Activated CD4-positive, alpha-beta T cell treated with anti-CD3 and anti-CD28 coated beads for 36 hours (primary cell): ENCODE measurements at places on chromosomes 5 and 9.
A peak's percentile ranks its signal among the peaks of the same experiment; 100 is the strongest.

- DNase-seq, result no peak
Measured at GRCh38 chr9:113492343-113493202, 29.0 kb downstream of the RGS3 start.

GRCh38 chr5:146656703-146657102 is 140.7 kb upstream of the GPR151 start:
- DNase-seq, result no peak

DNA sequence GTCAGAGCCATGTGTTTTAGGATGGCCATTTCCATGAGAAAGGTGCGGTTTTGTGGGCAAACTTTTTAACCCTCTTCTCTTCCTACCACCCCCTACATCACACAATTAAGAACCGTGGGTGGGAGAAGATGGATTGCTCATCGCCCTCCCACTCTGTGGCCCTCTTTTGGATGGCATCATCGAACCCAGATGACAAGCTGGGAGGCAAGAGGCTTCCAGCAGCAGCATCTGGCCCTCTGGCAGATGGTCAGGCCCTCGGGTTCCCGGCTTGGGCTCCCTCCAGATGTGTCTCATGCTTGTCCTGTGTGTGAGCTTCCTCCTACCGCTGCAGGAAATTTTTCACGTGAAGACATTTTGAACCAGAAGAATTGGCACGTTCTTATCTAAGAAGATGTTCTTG is 199.9 kb downstream of the EBF1 start:
- no peak for DNase-seq

DNA sequence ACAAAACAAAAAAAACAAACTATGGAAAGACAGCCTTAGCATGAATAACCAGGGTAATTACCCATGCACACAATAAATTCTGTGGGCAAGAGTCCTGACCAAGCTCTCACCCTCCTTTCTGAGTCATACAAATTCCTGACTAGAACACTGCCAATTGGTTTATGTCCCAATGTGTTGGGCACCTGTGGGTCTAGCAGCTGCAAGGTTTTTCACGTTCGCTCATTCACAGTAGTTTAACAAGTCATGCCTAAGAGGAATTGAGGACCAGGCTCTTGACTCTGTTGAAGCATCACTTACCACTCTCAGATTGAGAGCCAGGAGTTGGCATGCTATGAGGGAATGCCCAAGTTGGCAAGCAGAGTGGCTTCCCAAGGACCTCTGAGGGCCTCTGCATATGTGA is 205.5 kb upstream of the SLC24A2 start:
- no peak for DNase-seq

DNA sequence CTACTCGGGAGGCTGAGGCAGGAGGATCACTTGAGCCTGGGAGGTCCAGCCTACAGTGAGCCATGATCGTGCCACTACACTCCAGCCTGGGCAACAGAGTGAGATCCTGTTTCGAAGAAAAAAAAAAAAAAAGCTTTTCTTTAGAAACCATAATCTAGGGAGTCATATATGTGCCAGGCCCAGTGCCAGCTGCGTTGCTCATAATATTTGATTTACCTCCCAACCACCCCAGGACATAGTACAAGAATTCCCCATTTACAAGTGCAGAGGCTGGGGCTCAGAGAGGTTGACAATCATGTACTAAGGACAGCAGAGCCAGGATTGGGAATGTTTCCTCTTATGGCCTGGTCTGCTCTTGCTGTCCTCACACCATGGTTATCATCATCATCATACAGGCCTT is 25.1 kb upstream of the TRIM14 start:
- no peak for DNase-seq

- no peak for DNase-seq
Measured at GRCh38 chr5:78895616-78896015, 89.5 kb downstream of the ARSB start.

DNA sequence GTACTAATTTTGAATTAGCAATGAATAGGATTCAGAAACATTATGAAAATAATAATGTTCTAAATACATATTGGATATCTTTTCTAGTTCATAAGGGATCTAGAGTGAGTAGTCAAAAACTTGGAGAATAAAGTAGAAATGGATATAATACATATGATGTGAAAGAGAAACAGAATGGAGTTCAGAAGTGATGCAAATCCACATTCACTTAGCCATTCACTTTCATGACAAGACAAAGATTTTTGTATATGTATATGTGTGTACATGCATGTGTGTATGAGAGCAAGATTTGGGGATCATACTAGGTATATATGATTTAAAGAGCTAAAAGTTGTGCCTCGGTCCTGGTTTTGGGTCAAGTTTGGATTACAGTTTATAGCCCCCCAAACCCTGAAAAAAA is 34.1 kb downstream of the TMEM252 start:
- DNase-seq, result no peak

DNA sequence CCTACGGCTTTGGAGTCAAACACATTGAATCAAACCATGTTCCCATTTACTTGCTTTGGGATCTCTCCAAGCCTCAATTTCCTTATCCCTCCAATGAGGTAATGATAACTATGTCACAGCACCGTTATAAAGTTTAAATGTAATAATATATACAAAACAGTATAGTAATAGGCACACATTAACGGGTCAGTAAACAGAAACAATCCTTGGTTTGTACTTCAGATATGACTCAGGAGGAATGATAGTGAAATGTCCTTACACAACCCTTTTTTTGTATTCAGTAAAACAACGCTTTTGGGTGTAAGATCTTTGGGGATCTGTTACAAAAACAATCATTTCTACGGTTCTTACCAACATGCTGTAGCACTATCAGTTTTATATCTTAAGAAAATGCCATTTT is 178.5 kb upstream of the GNA14 start:
- no peak for DNase-seq

DNA sequence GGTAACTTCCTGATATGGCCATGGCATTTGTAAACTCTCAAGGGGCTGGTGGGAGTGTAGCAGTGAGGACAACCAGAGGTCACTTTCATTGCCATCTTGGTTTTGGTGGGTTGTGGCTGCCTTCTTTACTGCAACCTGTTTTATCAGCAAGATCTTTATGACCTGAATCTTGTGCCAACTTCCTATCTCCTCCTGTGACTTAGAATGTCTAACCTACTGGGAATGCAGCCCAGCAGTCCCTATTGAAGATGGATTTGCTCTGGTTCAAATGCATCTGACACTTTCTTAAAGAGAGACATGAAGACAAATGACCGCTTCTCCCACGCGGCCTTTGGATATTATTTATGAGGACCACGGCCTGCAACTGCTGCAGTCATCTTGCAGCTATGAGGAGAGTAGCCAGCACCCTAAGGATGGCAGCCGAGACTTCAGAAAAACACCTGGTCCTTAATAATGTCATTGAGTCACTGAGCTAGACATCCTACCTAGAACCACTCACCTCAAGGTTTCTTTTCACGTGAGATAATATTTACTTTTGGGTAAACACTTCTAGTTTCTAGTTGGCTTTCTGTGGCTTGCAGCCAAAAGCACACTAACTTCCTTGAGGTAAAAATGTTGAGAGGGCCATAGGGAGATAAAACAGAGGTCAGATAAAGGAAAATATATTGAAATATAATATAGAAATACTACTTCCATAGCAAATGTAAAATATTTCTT is 28.2 kb downstream of the CETN3 start:
- no peak for DNase-seq

DNA sequence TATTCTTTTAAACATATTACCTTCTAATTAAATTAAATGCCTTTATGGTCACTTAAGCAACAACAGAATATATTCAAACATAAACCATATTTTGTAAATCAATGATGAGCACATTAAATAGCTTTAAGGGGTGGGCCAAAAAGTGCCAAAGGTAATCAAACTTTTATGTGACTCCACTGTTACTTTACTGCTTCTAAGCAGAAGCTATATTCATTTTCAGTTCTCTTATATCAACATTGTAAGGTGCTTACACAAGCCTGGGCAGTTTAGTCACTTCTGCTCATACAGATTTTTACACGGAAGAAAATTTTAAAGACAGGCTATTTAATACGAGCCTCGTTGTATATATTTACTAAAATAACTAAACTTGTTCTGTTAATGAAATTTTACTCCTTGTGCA is 29.9 kb downstream of the RFX3 start:
- DNase-seq, result no peak

GRCh38 chr5:79712741-79713140 is 23.1 kb downstream of the CMYA5 start:
- DNase-seq, result no peak

DNA sequence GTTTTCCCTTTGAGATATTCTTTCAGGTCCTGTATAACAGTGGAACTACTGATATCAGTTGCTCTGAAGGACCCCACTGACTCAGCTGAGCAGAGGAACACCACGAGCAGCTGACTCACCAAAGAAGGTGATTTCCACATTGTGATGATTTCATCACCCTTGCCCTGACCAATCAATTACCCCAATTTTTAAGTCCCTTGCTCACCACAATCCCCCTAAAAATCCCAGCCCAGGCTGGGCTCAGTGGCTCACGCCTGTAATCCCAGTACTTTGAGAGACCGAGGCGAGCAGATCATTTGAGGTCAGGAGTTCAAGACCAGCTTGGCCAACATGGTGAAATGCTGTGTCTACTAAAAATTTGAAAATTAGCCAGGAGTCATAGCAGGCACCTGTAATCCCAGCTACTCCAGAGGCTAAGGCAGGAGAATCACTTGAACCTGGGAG is 125.3 kb upstream of the ABCA1 start:
- peak; percentile 85 for DNase-seq

DNA sequence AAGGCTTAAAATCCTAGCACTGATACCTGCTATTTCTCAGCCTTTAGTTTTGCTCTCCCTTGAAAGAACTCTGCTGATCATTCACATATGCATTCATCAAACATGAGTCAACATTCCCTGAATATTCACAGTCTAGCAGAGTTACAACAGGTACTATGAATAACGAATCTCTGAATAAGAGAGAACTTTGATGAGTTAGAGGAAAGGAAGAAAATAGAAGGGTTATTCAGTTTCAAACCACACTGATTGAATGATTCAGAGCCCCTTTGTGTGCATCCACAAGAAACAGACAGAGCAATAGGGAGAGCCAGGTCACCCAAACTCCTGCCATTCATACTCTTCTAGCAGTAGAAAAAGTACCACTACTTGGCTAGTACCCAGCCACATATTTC is 36.0 kb downstream of the FOXD1 start:
- no peak for DNase-seq

- DNase-seq, result no peak
Measured at GRCh38 chr5:149793256-149793550, 63.1 kb downstream of the PPARGC1B start.

DNA sequence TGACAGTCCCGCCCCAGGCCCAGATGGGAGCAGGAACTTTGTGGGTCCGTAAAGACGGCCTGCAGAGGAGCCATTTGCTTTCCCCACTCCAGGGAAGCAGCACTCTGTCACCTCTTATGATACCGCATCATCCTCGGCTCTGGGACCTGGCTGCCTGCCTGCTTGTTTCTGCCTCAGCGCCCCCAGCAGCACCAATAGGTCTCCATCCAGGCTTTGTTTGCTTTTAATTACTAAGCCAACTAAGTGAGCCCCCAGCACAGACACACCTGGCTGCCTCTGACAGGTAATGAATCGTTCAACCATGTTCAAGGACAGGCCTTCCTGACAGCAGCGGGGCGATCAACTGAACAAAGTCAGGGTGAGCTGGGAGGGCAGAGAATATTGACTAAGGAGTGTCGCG is 141.4 kb downstream of the C5orf15 start:
- no peak for DNase-seq

GRCh38 chr5:36666274-36666673 is 59.9 kb downstream of the SLC1A3 start:
- DNase-seq, result no peak

- no peak for DNase-seq
Measured at GRCh38 chr5:40960037-40960436, 50.7 kb downstream of the C7 start.

DNA sequence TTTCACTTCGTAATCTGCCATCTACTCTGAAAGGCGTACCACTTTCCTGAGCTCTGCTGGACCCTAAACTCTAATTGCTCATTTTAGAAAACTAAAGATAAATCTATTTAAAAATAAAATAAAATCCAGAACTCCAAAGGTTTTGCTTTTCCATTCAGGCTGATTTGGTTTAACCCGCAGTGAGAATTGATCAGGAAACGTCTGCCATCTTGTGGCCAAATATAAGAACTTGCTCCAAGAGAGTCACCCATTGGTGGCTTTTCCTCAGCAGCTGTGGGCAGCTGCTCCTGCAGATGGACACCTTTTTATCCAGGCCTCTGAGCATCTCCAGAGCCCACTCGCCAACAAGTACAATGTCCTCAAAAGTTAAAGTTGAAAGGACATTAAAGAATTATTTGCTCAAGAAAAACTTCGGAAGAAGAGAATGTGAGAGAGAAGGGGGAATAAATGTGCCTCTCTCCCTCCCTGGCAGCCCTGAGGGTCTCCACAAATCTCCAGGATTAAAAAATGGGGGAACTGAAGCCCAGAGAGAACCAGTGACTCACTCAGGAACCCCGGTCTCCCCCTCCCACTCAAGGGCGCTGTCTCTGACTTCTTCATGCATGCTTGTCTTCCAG is 4.1 kb downstream of the SAXO1 start:
- peak; percentile 50 for DNase-seq

DNA sequence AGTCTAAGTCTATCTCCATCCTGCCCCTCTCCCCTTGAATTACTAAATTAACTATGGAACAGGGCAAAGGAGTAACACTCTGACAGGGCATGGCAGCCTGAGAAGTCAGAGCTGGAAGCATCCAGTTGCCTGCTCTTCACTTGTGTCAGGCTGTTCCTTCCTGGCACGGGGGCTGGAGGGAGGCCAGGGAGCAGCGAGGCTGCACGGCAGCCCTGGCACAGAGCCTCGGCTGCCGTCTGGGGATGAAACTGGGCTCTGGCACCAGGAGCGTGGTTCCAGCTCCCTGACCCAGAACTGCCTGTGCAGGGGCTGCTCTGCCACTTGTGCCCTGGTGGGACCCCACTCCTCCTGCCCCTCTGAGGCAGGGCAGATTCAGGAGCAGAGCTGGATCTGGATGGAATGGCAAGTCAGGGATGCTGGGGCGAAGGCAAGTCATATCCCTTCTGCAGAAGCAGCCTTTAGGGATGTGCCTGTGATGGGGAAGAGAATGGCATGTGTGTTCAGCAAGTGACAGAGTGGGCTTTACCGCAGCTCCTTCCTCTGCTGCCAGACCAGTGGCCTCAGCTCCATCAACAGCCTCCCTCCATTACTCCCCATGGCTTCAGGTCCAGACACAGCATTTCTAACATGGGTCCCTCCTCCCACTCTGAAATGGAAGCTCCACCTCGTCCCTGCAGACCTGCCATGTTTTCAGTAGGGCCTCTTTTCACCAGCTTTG is 42.2 kb upstream of the PDE8B start:
- DNase-seq, result no peak
